ENCODE measurements at places on chromosomes 3 and 15.

DNA sequence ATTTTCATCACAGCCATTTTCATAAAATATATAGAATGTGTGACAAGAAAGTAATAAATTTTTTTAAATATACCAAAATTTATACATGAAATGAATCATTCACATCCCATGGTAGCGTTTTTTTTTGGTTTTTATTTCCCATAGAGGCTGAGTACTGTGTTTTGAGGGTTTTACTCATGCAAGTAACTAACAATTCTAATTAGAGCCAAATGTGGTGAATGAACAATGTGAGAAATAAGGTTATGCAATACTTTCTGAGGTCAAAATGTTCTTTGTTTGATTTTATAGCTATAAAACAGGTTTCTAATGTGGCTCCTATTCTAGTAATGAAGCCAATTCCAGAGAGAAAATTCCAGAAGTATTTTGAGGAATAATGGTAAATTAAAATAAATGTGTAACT, 386.8 kb downstream of the TBC1D5 start:
- no peak for DNase-seq

- no peak for DNase-seq
Measured at GRCh38 chr15:37981775-37982174, 47.3 kb downstream of the TMCO5A start.

GRCh38 chr15:77650265-77650664, 17.6 kb upstream of the LINGO1 start:
- no peak for DNase-seq

- no peak for DNase-seq
Measured at GRCh38 chr15:94383706-94384105, 152.3 kb downstream of the MCTP2 start.

- no peak for DNase-seq
Measured at GRCh38 chr15:87564681-87565080, 691.9 kb downstream of the NTRK3 start.

- DNase-seq = no peak
Measured at GRCh38 chr15:42707068-42707467, 29.9 kb downstream of the CDAN1 start.

DNA sequence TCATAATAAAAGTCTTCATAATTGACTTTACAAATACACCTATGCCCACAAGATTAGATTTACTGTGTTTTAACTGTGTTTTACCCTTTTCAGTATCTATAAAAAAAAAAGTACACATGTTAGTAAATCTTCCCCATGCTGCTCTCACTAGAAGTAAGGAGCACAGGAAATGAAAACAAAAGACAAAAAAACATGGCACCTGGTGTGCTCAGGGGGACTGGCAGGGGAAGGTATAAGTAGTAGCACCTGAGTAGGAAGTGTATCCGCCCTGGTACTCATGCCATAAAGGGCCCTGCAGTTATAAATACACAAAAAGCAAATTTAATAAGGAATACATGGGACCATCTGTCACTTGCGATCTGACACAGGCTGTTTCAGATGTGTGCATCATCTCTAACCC, 8.9 kb upstream of the ALDH1A2 start:
- no peak for DNase-seq

DNA sequence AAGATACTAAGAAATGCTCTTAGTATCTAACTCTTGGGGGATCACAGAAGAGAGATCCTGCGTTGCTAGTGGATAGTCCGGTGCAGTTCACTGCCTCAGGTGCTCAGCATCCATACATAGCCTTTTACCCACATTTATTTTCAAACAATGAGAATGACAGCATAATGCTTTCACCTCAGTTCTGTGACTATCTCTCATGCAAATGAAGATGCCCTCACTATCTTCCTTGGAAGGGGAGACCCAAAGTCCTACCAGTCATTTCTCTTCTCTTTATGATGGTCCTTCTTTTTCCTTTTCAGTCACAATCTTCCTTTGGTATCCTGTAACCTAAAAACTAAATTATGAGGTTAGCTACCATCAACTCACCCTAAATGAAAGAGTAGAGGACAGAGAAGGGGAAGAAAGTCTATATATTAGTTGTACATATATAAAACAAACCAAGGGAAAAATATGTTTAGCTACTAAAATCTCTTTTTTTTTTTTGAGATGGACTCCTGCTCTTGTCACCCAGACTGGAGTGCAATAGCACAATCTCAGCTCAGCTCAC, 30.9 kb upstream of the SLC28A2 start:
- DNase-seq = no peak

GRCh38 chr3:99396651-99397275, 241.6 kb upstream of the COL8A1 start:
- DNase-seq = no peak

GRCh38 chr15:83716605-83717004, 62.7 kb downstream of the ADAMTSL3 start:
- no peak for DNase-seq

DNA sequence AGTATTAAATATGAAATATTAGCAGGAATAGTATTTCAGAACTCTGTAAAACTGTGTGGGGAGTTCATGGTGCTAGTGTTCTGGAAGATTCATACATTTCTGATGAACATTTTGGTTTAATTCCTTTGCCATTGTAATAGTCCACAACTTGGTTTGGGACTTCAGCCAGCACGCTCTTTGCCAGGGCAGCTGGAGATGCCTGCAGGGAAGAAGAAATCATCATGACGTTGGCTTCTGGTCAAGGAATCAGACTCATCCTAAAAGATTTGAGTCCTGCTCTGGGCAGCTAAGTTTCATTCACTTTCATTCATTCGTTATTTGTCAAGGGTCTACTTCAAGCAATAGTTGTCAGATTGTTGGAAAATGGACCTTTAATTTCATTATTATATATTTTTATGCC, 32.4 kb upstream of the MRPL3 start:
- no peak for DNase-seq

- DNase-seq = no peak
Measured at GRCh38 chr3:130897316-130897715, 3.4 kb downstream of the ATP2C1 start.

GRCh38 chr3:149234671-149235245, 13.1 kb upstream of the CP start:
- no peak for DNase-seq

DNA sequence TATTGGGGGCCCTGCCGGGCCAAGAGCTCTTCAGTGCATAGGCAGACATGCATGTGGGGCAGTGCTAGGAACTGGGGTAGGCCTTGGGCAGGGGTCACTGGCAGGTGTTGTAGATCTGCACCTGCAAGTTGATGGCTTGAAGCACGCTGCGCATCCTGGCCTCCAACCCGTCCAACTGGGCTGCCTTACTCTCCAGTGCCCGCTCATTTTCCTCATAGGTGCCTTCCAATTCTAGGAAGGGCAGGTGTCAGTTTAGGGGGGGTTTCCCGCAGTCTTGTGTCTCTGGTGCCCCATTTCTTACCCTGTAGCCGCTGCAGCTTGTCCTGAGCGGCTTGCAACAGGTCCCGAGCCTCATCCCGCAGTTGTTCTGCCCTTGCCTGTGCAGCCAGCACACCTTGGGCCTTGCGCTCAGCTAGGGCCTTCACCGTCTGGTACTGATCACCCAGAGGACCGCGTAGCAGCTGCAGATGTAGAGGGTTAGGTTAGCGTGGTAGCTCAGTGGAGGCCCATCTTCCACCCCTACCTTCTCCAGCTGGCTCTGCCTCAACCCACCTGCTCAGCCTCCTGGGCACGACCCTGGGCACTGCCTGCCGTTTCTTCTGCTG, 611 bp upstream of the USP19 start:
- no peak for DNase-seq

DNA sequence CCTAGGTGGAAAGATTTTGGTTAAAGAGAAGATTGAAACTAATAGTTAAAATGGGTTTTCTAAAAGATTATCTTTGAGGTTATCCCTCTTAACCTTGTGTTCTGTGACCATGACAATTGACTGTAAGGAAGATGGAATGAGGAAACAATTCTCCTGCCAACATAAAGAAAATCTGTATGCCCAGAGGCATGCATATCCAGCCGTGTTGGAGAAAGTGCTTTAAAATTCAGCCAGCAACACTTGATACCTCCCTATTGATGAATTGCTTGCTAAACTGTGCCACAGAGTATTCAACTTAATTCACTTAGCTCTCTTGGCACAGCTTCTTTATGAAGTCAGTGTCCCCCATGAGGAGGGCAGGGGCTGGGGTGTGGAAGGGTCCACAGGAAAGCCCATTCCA, 203.5 kb downstream of the UBE2E2 start:
- DNase-seq = no peak

GRCh38 chr3:25663869-25664811, 567 bp downstream of the TOP2B start:
- peak; percentile 49 for DNase-seq

- no peak for DNase-seq
Measured at GRCh38 chr3:190554197-190554596, 40.3 kb downstream of the IL1RAP start.

GRCh38 chr3:128554465-128555097, 61.6 kb upstream of the GATA2 start:
- DNase-seq = no peak

GRCh38 chr15:63291507-63291906, 14.1 kb downstream of the APH1B start:
- DNase-seq = no peak

GRCh38 chr3:58553003-58553402, 16.0 kb upstream of the ACOX2 start:
- no peak for DNase-seq

- no peak for DNase-seq
Measured at GRCh38 chr3:134197681-134198261, 52.9 kb downstream of the RYK start.

DNA sequence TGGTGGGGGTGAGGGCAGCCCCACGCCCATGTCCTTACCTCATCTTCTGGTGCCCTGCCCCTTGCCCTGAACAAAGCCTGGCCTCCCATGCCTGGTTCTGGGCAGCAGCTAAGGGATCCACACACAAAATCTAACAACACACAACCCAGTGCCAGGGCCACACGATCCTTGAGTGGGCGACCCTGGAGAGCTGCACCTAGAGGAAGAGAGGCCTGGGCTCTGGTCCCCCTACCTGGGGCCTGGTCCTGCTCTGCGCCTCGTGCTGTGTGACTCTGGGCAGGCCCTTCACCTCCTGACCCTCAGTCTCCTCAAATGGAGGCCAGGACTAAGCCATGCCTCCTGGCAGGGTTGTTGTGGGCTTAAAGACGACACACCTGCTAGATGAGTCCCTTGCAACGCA, 20.0 kb upstream of the C3orf22 start:
- no peak for DNase-seq

Data from progenitor cell of endocrine pancreas (in vitro differentiated cells).